ENCODE measurements at places on chromosomes 5 and 9. TPM values are rescaled to one million over a fixed set of nuclear protein-coding genes. Genes with fewer than 3 reads are reported as not detected.

DNA sequence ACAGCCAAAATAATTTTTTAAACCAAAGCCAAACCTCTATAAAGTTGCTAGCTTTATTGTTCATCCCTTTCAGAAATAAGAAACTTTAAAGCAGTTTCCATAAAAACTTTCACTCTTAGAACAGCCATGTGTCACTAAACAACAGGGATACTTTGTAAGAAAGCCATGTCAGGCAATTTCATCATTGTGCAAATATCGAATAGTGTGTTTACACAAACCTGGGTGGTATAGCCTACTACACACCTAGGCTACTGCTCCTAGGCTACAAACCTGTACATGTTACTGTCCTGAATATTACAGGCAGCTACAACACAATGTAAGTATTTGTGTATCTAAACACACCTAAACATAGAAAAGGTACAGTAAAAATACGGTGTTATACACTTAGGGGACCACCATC, 59.9 kb downstream of the TLE1 start:
- DNase-seq, result no peak

GRCh38 chr5:149727336-149728035, 2.6 kb upstream of the PPARGC1B start:
- DNase-seq, result no peak

DNA sequence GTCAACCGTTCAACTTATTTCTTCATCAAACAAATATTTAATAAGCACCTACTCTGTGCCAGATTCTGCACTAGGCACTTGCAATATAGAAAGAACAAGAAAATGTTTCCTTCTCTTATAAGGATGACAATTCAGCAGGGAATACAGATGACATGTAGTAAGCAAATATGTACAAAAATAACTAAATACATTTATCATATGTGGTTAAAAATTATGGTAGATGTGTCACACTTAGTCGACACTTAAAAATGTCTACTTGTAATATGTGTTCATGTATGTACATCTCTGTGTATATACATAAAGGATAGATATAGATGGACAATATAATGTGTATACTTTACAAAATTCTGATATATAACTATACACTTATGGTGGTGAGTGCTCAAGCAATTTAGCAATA, 417.0 kb upstream of the MEF2C start:
- no peak for DNase-seq

- no peak for DNase-seq
These were observed 38.3 kb downstream of the PIK3R1 start for GRCh38 chr5:68253624-68254585.

The PCDHGB3 gene
- total RNA-seq, result 0.53 TPM

The SERF1A gene
- 10.0 TPM for total RNA-seq
